Activated CD8-positive, alpha-beta T cell treated with anti-CD3 and anti-CD28 coated beads, Interleukin-2, amount 10 ng/mL, durations not matched to agents 7 days and 5 days (primary cell): ENCODE measurements at places on chromosomes 3 and 15. TPM values are rescaled to one million over a fixed set of nuclear protein-coding genes. Genes with fewer than 3 reads are reported as not detected.

DNA sequence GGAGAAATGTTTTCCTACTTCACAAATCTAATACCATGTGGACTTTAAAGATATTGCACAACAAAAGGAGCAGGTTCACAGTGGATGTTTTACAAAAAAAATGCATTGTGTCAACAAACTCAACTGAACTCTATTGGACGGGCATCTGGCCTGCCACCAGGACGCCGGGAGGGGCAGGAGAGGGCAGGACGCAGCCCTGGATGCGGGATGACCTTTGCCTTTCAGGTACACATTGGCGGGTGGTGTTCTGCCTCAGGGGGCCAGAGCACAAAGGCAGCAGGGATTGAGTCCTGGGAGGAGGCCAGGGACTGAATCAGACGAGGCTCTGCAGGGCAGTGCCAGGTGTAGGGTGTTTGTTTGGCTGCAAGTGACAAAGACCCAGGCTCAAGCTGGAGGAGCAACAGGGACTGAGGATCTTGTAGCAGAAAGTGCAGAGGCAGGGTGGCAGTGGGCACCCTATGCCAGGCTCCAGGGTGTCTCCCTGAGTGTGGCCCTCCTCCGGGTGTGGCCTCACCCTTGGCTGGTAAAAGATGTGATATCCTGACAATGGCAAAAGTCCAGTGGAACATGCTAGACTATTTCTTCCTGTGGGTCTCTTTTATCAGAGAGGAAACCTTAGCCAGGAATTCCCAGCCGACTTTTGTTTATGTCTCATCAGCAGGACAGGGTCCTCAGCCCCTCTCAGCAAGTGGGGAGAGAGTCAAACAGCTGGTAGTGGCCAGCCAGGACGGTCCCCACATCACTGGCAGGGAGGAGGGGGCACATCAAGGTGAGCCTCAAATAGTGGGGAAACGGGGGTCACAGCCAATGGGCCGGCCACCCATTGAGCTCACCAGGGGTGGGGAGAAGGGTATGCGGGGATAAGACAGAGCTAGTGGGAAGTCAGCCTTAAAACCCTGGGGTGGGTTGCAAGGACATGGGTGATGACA, 29.7 kb upstream of the KLF13 start:
- no peak overlapping the region for H3K27ac ChIP-seq
- no peaks in the 10 kb centered on the region for H3K4me1 ChIP-seq
- no peak for DNase-seq
- no peaks in the 10 kb centered on the region for H3K36me3 ChIP-seq

GRCh38 chr3:138469874-138470273, 35.5 kb downstream of the ESYT3 start:
- H3K4me3 ChIP-seq: no peak overlapping the region
- H3K27me3 ChIP-seq: peaks cover 9% of the 10 kb centered on the region
- no peak for DNase-seq
- H3K36me3 ChIP-seq: no peaks in the 10 kb centered on the region

DNA sequence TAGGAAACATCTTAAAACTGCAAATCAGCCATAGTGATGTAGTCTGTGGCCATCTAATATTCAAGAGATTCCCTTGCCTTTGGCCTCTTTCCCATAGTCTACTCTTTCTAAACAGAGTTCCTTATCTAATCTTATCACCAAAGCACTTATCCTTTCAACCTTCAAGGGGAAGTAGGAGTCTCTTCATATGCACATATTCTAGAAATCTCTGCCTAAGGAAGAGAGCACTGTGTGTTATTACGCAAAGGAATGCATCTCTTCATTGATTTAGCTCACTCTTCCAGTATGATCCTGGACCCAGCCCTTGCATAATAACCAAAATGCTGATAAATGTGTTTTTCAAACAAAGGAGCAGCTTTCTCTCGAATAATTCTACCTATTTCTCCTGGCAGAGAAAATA, 253.7 kb upstream of the TPRG1 start:
- DNase-seq: no peak
- H3K4me3 ChIP-seq: no peak overlapping the region
- peak overlapping the region; percentile 91 for H3K27ac ChIP-seq
- no peaks in the 10 kb centered on the region for H3K27me3 ChIP-seq
- H3K36me3 ChIP-seq: peaks cover 24% of the 10 kb centered on the region

The FGF12 gene
- total RNA-seq: not detected

GRCh38 chr3:65871305-65872141, 167.2 kb downstream of the MAGI1 start:
- no peak overlapping the region for H3K27ac ChIP-seq
- no peaks in the 10 kb centered on the region for H3K4me1 ChIP-seq
- H3K4me3 ChIP-seq: no peak overlapping the region
- no peaks in the 10 kb centered on the region for H3K36me3 ChIP-seq

DNA sequence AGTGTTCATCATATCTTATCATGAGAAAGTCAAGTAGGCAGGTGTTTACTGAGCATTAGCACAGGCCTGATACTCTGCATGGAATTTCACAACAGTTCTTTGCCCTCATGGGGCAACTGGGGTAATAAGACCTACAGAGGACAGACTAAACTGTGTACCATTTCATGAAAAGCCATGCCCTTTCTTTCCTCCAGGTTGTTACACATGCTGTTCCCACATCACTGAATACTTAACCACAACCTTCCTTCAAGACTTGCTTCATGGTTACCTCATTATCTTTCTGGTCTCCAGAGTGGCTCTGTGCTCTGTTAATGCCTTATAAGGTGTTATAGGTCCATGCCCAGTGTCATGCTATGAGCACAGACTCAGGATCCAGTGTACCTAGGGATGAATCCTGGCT, 28.2 kb upstream of the RSL24D1 start:
- H3K27me3 ChIP-seq: no peaks in the 10 kb centered on the region
- H3K36me3 ChIP-seq: peaks cover 77% of the 10 kb centered on the region
- no peak for DNase-seq
- H3K4me3 ChIP-seq: peak overlapping the region; percentile 5
- peak overlapping the region; percentile 75 for H3K27ac ChIP-seq
- peaks cover 74% of the 10 kb centered on the region for H3K4me1 ChIP-seq

DNA sequence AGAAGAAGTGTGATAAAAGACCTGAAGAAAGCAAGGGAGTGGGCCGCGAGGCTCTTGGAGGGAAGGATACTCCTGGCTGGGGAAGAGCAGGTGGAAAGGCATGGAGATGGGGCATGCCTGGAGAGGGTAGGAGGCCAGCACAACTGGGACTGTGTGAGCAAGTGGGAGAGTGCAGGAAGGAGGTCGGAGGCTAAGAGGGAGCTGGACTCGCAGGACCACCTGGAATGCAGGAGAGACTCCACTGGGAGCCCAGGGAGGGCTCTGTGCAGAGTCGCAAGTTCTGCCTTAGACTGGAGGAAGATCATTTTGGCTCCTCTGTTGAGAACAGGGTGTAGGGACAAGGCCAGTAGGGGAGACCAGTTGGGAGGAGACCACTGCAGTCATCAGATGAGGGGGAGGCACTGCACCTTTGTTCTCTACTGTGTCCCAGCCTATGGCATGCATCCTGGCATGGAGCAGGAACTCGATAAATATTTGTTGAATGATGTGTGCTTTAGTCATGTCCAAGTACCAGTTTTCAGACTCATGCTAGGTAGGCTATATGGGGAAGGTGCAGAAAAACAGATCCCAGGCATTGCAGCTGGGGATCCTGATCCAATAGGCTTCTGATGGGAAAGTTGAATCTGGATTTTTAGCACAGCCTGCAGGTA, 13.7 kb downstream of the FAM107A start:
- no peak for DNase-seq
- H3K27me3 ChIP-seq: no peaks in the 10 kb centered on the region
- H3K36me3 ChIP-seq: no peaks in the 10 kb centered on the region
- H3K27ac ChIP-seq: no peak overlapping the region
- H3K4me3 ChIP-seq: no peak overlapping the region
- no peaks in the 10 kb centered on the region for H3K4me1 ChIP-seq

The AMOTL2 gene
- total RNA-seq: not detected

The IL5RA gene
- total RNA-seq: not detected
